Stimulated activated CD4-positive, alpha-beta T cell treated with anti-CD3 and anti-CD28 coated beads, Interleukin-1b, Interleukin-23, amount 100 ng/mL, for 4 hours (primary cell): ENCODE measurements at places on chromosomes 12 and 14.

DNA sequence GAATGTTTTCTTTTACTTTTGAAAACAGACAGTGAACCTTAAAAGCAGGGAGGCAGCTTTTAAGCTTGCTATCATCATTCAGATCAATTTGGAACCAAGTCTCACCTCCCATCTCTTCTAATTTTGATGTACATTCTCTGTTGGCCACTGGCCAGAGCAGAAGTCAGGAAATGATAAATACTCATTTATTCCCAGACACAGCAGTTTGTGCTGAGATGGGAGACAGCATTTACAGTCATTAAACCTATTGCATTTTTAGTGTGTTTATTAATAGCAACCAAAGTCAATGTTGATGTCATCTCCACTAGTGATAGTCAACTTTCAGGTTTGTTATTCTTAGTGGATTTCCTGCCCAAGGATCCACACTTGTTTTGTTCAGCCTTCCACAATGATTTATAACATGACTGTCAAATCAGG, 320.0 kb upstream of the ATP2B1 start:
- DNase-seq = no peak

- DNase-seq = no peak
Observed at GRCh38 chr14:59882957-59883356, 12.4 kb upstream of the RTN1 start.

GRCh38 chr12:24546661-24547060, 402.2 kb downstream of the BCAT1 start:
- no peak for DNase-seq

DNA sequence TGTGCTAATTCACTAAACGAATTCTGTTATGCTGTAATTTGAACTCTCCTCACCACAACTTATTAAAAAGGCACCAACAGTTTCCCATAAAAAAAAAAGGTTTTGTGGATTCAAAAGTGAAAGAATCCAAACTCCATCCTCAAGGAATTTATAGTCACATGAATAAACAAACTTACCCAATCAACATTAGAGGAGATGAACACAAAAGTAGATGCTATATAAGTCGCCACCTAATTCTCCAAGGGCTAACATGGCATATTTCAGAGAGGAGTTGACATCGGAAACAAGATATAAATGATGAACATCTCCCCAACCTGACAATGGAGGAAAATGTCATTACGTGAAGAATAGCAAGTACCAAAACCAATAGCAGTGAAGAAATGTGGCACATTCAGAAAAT, 265.5 kb upstream of the PRKD1 start:
- DNase-seq = no peak

GRCh38 chr14:31881531-31882310, 195.4 kb upstream of the ARHGAP5 start:
- no peak for DNase-seq

- no peak for DNase-seq
Observed at GRCh38 chr12:112169966-112170365, 44.6 kb downstream of the TRAFD1 start.

- no peak for DNase-seq
Observed at GRCh38 chr12:39300799-39301198, 142.1 kb downstream of the KIF21A start.

DNA sequence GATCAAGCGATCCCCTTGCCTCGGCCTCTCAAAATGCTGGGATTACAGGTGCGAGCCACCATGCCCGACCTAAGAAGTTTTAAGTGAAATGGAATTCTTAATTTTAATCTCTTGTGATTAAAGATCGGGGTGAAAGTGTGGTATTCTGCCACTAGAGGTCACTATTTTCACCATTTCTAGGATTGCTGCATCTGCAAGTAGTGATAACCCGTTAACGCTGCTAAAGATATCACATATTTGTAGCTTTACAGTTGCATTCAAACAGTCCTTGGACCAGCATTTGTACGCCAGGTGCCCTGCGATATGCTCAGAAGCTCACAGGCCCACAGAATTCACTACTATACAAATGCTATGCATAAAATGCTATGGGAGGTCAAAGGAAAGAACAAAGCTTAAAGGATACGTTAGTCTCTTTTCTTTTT, 19.3 kb downstream of the CCDC62 start:
- no peak for DNase-seq

- DNase-seq = no peak
Observed at GRCh38 chr12:132660052-132660451, 27.1 kb downstream of the POLE start.
